ENCODE measurements at places on chromosomes 7 and 10. TPM values are rescaled to one million over a fixed set of nuclear protein-coding genes. Genes with fewer than 3 reads are reported as not detected.

DNA sequence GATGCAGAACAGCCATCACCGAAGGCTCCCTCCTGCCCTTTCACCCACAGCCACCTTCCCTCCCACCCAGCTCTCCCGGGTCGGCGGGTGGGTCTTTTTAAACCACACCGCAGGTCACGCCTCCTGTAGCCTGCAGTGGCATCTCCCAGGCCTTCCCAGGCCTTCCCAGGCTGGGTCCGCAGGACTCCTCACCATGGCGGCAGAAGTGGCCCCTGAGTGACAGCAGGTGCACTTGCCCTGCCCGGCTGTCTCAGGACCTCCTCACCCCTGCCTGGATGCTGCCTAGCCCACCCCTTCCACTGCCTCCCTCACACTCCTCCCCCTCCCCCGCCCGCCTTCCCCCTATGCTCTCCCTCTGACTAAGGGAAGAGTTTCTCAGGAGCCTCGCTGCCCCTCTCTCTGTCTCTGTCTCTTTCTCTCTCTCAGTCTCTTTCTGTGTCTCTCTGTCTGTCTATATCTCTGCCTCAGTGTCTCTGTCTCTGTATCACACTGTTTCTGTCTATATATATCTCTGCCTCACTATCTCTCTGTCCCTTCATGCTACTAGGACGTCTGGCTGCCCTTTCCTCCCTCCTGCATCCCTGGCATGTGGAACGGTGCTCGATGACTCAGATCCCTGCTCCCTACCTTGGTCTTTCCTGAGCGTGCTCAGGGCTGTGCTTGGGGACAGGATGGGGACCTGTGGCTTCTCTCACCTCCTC lies 57.5 kb downstream of the GLRX3 start:
- no peak for DNase-seq

SLC29A3 gene
- total RNA-seq, result 7.6 TPM

- no peak for DNase-seq
Measured at GRCh38 chr7:35251606-35252310, 2.1 kb downstream of the TBX20 start.

RBP3 gene
- total RNA-seq, result not detected

DNA sequence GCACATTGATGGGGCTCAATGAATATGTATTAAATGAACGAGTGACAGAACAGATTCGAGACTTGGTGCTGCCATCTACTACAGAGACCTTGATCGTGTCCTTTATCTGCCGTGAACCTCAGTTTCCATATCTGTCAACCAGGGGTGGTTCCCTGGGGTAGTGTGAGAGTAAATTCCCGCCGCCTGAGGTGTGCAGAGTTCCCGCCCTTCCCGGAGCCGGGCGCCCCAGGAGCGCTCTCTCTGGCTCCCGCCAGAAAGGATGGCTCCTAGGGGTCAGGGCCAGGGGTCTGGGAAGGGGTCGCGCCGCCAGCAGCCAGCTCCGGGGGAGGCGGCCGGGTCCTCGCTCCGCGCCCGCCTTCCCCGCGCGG lies 333 bp upstream of the PLCE1 start:
- DNase-seq, result no peak

TRIM50 gene
- total RNA-seq, result not detected

DNA sequence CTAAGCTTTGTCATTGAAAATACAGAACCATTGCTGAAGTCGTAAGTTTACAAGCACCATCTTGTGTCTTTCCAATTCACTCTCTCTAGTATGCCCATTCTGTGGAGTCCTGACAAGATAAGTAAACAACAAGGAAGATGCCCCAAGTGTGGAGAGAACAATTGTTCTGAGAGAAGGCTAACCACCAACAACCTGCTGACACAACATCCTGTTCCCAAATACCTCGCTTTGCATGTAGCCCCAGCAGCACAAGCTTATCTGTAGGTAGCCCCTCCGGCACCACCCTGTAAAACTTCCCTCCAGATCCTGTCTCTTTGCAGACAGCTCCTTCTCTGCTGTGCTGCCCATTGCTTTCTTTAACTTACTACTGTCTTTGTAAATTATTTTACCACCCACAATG lies 233.3 kb upstream of the AOAH start:
- no peak for DNase-seq

GRCh38 chr7:24965831-24966708 lies 13.9 kb downstream of the OSBPL3 start:
- no peak for DNase-seq

GRCh38 chr10:22724773-22725172 lies 10.4 kb upstream of the PIP4K2A start:
- DNase-seq, result no peak

DNA sequence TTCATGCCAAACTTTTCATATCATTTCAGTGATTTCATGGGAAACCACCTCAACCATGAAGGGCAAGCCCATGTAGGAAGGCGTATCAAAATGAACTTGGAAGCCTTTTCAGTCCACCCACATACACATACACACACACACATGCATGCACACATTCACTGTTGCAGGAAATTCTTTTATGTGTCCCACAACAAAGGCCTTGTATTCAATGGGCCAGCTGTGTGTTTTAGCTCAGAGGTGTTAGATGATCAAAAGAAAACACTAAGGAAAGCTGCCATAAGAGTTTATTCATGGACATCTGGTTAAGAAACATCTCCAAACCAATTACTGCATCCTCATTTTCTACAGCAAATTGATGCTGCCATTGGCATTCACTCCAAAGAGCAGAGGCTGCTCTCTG lies 74.4 kb upstream of the STK17A start:
- DNase-seq, result no peak

INSIG1 gene
- total RNA-seq, result 63.6 TPM
